ENCODE measurements at places on chromosomes 3 and 15.

DNA sequence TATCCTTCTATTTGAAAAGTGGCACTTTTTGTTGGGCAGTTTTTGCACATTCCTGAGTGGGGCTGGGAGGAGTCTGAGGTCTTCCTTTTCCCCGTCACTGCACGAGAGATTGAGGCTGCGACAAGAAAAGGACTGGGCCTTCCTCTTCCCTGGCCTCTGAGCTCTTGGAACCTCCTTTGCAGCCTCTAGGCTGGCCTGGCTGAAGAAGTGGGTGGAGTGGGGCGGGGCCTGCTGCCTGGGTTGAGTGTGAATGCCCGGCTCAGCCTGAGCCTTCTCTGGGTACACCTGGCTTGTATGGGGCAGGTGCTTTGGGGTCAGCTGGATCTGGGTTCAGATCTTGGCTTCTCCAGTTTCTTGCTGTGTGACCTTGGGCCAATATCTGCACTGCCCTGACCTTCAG, 43.1 kb downstream of the PLXNA1 start:
- DNase-seq: no peak

DNA sequence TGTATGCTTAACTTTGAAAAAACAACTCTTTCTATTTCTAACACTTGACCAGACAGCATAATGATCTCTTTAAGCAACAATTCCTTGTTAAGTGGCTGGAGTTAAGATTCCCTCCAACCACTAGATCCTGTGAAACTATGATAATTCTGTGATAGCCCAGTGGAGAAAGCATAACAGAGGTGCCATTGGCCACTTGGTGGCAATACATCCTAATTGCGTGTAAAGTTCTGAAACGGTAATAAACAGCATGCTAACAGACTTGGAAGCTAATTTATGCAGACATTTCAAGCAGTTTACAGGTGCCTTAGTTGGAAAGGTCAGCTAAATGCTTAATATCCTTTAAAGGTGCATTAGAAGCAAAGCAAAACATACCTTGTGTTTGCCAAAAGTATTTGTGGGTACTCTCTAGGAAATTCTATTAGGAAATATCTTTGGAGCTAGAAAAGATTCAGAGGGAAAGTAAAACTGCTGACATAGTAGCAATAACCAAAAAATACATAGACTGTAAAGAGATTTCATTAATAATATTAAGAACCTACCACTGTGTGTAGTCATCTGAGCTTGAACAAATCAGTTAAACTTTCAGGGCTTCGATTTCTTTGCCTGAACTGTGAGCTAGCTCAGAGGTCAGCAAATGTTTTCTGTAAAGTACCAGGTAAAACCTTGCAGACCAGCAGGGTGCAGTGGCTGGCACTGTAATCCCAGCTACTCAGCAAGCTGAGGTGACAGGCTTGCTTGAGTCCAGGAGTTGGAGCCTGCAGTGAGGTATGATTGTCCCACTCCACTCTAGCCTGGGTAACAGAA, 19.0 kb upstream of the CSTA start:
- DNase-seq: no peak

DNA sequence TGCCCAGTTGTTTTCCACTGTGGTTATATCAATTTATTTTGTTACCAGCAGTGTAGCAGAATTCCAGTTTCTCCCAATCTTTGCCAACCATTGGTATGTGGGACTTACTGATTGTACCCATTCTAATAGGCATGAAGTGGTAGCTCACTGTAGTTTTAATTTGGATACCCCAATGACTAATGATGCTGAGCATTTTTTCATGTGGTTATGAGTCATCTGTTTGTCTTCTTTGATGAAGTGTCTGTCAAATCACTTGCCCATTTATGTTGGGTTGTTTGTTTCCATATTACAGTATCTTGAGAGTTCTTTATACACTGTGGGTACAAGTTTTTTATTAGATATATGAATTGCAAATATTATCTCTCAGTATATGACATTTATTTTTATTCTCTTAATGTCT, 644.3 kb downstream of the NR2F2 start:
- no peak for DNase-seq

DNA sequence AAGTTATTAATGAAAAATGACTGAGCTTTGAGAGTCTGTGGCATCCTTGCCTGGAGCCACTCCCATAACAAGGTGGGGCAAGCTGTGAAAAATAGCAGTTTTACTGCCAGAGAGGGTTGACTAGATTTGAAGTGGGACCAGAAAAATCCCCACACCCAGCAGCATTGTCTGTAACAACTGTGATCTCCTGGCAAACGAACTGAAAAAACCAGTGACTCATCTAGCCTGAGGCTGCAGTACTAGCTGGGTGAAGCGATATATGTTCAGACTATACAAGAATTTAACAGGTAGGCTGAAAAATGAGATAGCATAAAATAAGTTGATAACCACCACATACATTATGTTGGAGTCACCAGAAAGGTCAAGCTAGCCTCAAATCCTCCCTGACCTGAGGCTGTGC, 64.0 kb downstream of the DPH6 start:
- no peak for DNase-seq

- no peak for DNase-seq
Measured at GRCh38 chr3:42488687-42489086, 13.8 kb upstream of the VIPR1 start.

DNA sequence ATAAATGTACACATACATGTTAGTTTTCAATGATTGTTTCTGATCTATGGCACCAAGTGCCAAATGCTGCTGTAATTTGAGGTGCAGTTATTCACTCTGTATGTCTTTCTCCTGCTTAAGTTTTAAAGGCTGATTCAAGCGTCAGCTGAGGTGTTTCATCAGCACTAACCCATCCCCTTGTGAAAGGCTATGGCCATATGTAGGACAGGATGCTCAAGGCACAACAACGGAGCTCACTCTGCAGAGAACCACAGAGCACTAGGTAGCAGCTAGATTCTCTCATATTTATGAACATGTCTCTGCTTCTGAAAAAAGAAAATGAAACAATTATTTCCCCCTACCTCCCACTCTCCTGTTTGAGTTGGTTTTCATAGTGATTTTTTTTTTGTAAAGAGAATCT, 340.0 kb upstream of the TMCO5A start:
- DNase-seq: no peak

- no peak for DNase-seq
Measured at GRCh38 chr3:129344540-129345220, 66.0 kb downstream of the HMCES start.

DNA sequence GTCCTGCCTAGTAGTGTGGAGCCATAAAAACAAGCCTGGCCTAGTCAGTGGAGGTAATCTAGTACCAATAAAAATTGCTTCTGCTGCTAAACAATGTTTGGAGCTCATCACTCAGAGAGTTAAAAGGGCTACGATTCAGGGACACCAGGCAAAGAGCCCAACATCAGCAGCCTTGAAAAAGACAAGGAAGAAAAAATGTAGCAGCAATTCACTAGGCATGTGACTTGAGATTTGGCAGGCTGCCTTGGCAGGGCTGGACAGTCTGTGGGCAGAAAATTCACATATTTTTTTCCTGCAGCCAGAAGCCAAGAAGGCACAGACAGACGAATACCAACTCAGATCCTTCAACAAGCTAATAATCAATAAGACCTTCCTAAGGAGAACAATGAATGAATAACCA, 47.2 kb downstream of the IGSF11 start:
- no peak for DNase-seq

Measured in activated CD4-positive, alpha-beta T cell treated with anti-CD3 and anti-CD28 coated beads, Interleukin-2, Interleukin-6, amounts not matched to agents 100 ng/mL and 50 ng/mL, durations not matched to agents 16 hours and 8 hours (primary cell).